ENCODE measurements at places on chromosomes 13 and 19. TPM values are rescaled to one million over a fixed set of nuclear protein-coding genes. Genes with fewer than 3 reads are reported as not detected.

- DNase-seq: no peak
These were observed 111.9 kb downstream of the RXFP2 start for GRCh38 chr13:31851216-31851615.

DNA sequence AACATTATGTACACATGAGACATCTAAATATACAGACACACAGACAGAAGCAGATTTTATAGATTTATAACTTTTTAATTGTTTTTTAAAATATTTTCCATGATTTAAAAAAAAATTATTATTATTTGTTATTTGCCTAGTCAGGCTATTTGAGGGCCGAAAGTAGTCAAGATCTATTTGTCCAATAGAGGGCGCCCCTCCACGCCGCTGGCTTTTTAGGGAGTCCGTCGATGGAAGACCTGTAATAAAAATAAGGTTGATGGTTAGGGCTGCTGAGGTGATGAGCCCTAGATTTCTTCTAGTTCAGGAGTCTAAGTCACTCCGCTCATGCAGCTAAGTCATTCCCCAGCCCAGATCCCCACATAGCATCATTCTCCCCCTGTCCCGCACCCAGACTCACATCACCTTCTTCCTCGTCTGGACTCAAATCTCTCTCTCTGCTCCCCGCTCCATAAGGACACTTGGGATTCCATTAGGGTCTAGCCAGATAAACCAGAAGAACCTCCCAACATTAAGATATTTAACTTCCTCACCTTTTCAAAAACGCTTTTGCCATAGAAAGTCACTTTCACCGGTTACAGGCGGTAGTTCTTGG lies 33.9 kb upstream of the CEACAM21 start:
- DNase-seq: no peak

DNA sequence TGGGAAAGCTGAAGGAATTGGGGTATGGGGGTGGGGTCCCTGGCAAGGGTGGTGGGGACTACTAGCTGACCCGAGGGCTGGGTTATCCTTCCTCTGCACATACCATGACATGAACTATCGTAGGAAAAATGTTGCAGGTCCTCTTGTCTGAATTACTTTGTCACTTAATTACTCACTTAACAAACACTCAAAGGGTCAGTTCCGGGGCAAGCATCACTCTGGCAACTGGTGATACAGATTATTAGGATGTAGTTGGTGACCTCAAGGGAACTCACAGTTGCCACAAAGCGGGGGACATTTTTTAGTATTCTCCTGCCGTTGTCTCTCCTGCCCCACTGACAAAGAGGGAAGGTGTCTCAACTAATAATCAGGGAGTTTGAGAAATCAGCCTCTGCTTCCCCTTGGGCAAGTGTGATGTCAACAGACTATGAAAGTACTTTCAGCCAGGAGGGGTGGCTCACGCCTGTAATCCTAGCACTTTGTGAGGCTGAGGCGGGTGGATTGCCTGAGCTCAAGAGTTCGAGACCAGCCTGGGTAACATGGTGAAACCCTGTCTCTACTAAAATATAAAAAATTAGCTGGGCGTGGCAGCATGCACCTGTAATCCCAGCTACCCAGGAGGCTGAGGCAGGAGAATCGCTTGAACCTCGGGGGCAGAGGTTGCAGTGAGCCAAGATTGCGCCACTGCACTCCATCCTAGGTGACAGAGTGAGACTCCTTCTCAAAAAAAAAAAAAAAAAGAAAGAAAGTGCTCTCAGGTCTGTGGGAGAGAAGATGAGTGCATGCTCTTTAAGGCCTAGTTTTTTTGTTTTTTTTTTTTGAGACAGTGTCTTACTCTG lies 10.3 kb downstream of the DNAJB1 start:
- no peak for DNase-seq

- DNase-seq: no peak
These were observed at the start of gene SCEL for GRCh38 chr13:77535448-77535847. Gene SCEL (plus strand): TSS chr13:77535706. CDS start chr13:77555876, 20,170 bp downstream.

The PPP1R12C gene
- 26.4 TPM for total RNA-seq

The ZNF581 gene
- 28.9 TPM for total RNA-seq

The PLA2G4C gene
- 2.8 TPM for total RNA-seq

Data from H4 (cell line).